Testis (tissue), 5 donors: ENCODE measurements at places on chromosomes 4 and X.
A peak's percentile ranks its signal among the peaks of the same experiment; 100 is the strongest.

DNA sequence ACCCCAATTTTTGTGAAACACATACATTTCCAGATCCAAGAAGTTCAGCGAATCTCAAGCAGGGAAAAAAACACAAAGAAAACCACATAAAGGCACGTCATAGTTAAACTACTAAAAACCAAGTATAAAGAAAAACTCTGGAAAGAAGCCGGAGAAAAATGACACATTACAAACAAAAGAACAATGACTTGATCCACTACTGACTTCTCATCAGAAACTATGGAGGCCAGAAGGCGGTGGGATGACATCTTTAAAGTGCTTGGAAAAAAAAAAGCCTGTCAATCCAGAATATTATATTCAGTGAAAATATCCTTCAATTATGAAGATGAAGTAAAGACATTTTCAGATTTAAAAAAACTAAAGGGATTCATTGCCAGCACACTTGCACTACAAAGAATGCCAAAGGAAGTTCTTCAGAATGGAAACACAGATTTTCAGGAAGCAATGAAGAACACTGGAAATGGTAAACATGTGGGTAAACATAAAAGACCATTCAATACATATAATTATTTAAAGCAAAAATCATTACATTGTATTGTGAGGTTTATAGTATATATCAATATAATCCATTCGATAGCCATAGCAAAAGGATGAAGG is 32.6 kb upstream of the PPP2R2C start:
- DNase-seq, result no peak

GRCh38 chrX:150007356-150007755 is 69.1 kb upstream of the EOLA2 start:
- DNase-seq, result no peak

DNA sequence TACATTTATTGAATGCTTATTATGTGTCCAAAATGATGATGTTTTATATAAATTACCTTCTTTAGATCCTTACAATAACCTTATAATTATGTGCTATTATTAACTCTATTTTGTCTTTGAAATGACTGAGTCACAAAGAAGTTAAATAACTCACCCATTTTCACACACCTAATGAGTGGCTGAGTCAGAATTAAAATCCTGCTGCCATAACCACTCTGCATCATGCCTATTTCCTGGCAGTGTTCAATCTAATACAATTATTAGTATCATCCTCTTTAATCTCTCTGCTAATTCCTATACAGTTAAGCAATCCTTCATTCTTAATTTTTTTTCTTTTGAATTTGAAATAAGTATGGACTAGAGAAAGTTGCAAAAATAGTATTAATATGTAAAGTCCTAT is 342.9 kb downstream of the CFAP299 start:
- DNase-seq, result no peak

DNA sequence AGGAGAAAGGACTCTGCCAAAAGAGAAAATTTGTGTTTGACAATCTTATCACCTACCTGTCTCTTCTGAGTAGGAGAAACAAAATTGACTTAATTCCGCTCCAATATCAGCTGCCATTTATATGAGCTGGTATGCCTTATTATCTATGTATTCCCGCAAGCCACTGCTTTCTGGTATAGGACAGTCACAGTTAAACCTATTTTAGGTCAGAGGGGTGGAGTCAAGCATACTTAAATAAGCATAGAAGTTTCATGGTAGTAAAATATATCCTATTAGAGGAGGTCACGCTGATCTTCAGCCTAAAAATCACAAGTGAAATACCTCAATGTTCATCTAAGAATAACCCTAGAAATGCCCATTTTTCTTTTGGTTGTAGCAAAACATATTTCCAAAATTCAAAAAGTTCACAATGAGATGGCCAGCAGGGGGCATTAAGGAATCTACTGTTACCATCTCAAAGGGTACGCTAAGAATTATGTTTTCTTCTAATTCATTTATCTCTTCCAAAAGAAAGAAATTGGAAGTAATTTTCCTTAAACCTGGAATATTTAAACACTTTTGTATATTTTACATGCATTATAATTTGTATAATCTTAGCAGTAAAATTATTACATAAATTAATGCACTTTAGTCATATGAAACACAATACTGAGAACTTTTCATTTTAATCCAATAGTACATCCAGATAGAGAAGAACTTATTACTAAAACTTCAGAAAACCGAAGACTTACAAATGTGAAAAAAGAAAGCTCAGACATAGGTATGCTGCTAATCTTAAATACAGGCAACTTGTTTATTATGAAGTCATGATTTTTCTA is 10.5 kb downstream of the PPAT start:
- peak; percentile 68 for DNase-seq

DNA sequence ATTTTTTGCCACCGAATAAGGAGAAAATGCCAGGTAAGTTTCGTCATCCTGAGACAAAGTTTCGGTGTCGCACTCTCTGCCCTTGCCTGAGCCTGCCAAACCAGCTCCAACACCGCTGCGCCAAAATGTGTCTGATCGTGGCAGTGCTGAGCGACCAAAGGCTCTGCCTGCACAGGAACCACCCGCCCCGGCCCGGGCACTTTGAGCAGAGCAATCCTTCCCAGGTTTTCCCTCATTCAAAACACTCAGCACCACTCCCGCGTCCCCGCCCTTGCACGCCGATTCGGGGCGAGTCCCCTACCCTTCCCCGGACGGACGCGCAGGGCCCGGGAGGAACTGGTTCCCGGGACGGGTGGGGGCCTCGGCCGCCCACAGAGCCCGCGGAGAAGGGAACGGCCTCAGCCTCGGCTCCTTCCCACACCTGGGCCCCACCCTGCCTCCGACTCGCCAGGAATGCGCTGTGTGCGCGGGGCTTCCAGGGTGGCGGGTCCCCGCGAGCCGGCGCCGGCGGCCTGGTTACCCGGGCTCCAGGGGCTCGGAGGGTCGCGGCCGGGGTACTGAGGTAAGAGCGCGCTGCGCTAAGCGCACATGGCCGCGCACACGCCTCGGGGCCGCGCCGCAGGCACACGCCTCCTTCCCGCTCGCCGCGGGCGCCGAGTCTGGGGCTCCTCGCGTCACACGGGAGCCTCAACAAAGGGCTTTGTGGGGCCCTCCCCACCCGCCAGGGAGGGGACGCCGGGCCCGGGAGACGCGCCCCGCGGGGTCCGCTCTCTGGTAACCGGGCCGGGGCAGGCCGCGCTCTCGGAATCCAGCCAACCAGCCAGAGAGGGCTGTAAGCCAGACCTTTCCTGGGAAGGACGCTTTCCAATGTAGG is at the start of gene C4orf36:
TSS of gene C4orf36 (minus strand) at position 661 of the 874 bp plus-strand sequence. CDS start 902 bp downstream, outside the sequence.
- DNase-seq, result peak; percentile 74

- DNase-seq, result no peak
These were observed 31.2 kb upstream of the MCF2 start for GRCh38 chrX:139739138-139739537.

DNA sequence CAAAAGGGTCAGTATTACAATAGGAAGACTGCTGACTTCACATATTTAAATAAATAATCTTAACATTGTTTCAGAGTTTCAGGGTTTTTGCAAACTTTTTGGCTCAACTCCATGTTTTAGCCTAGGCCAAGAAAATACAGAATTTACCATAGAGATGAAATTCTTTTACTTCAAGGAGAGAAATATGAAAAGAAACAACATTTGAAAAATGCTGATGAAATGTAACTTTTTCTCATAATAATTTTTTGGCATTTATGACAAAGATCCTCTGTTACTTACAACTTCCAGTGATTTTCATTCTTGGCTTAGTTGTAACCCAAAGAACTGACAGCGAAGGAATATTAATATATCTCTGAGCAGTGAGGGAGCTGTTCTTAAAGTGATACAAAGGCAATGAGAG is 316.1 kb upstream of the EMCN start:
- no peak for DNase-seq

GRCh38 chr4:24796620-24797019 is 1.2 kb downstream of the SOD3 start:
- DNase-seq, result no peak

DNA sequence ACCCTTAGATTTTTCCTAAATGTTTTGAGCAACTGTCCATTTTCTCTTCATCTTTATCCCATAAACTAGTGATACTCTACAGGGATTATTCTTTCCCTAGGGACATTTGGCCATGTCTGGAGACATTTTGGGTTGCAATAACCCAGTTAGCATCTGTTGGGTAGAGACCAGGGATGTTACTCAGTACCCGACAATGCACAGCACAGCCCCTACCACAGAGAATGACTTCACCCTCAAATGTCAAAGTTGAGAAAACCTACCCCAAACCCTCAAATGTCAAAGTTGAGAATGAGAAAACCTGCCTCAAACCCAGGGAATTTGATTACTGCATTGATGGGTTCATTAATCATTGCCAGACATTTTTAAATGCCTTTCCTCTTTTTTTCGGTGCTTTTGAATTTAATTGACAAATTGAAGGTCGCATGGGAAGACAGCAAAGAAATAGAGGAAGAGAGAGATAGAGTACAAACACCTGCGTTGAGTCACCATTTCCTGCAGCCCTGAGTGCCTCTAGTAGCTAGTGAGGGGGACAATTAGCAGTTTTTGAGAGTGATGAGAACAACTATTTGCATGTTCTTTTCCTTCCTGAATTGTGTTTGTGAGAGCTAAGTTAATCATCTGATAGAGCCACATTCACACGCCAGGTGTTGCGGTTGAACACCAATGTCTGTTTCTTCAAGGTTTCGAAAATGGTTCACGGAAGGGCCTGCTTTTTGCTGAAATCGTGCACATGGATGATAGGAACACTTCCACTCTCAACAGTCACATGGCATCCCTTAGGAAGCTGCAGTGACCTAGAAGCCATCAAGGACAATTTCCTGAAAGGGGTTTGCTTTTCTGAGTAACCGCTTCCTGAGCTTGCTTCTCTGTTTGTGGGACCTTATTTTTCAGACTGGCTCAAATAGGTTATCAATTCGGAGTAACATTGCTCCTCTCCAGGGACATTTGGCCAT is 203.9 kb upstream of the VCX3A start:
- no peak for DNase-seq

DNA sequence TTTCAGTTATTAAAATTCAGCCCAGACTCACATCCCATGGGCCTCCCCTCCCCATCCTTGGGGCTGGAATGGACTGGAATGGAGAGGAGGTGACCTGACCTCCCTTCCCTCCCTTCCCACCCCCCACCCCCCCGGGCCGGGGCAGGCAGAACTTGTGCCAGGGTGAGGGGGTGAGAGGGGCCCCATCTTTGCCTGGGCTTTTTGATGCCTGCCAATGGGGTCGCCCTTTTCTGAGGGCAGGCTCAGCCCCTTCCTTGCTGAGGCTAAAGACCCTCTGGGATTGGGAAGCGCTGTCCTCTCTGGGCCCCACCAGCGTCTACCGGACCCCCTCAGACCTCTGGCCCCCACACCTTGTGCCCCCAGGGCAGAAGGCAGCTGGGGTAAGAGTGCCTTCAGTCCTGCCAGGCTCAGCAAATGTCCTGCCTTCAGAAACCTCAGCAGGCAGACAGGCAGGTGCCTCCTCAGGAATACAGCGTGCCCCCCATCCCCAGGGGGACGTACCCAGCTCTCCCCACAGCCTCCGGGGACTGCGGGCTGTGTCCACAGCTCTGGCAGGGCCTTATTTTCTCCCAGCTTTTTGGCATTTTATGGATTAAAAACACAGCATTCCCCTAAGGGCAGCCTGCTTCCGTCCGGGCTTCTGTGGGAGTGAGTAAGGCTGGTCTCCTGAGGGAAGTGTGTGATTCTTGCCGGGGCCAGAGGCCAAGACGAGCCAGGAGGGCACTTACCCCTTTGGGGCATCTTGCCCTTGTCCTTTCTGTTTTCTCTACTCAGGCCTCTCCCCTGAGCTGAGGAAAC is 12.6 kb upstream of the CCNQ start:
- DNase-seq, result no peak

- DNase-seq, result no peak
These were observed 67.0 kb upstream of the AGA start for GRCh38 chr4:177509226-177509745.

GRCh38 chrX:33175201-33175600 is 36.1 kb downstream of the DMD start:
- no peak for DNase-seq

GRCh38 chr4:186953599-186954260 is 230.1 kb upstream of the FAT1 start:
- DNase-seq, result no peak

GRCh38 chr4:87079967-87080366 is 140.5 kb downstream of the KLHL8 start:
- DNase-seq, result no peak

- no peak for DNase-seq
These were observed 64.3 kb upstream of the FTHL17 start for GRCh38 chrX:31136144-31136611.

DNA sequence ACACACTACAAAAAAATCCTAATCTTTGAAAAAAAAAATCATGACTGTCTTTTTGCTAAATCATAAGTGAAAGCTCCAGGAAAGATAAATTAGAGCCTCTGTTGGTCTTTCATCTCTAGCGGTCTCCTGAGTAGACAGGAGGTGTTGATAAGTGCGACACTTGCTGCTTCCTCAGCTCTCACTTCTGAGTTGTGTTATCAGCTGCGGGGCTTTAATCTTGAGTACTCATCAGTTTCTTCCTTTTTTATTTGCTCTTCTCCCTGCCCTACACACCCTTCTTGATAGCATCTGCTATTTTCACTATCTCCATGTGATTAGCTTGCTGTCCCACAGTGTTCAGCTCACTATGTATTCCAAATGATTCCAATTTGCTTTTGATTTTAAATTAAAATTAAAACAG is 1449.2 kb downstream of the C4orf33 start:
- no peak for DNase-seq

DNA sequence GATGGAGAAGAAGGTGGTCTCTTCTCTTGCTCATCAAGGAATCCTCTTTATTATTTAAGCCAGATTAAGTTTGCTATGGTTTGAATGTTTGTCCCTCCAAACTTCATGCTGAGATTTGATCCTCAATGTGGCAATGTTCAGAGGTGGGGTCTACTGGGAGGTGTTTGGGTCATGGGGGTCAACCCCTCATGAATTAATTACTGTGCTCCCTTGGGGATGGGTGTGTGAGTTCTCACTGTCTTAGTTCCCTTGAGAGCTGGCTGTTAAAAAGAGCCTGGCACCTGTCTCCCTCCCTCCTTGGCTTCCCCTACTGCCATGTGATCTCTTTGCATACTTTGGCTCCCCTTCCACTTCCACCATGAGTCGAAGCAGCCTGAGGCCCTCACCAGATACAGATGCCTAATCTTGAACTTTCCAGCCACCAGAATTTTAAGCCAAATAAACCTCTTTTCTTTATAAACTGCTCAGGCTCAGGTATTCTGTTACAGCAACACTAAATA is 36.0 kb upstream of the CD38 start:
- no peak for DNase-seq

DNA sequence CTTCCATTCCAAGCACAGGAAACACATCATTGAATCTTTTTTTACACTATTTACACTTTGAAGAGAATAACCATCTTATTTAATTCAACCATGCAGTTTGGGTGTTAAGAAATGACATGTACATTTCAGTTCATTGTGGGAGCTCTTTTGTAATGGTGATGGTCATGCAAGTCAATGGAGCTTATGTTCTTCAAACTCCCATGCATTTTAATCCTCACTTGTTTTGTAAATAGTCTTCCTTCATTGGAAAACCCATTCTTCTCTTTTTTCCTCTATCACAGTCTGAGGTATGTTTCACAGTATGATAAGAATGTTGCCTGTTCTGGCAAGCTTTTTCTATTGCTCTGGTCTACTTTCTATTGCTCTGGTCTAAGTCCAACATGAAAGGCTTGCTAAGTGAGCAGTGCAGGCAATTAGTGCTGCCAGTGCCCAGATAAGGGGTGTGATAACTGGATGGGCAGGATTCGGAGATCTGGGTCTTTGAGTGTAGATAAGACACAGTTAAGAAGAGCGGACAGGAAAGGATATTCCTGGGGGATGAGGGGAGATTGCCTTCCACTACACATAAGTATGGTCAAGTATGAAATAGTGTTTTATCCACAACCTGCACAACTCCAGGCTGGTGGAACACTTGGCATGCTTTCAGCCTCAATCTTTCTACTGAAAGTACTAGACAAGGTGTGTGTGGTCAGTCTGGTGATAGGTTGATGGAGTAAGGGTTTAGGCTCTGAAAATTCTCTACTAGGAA is 17.1 kb downstream of the AFP start:
- no peak for DNase-seq
